HCEC 1CT (cell line): ENCODE measurements at places on chromosomes 16 and 17.
A peak's percentile ranks its signal among the peaks of the same experiment; 100 is the strongest.

DNA sequence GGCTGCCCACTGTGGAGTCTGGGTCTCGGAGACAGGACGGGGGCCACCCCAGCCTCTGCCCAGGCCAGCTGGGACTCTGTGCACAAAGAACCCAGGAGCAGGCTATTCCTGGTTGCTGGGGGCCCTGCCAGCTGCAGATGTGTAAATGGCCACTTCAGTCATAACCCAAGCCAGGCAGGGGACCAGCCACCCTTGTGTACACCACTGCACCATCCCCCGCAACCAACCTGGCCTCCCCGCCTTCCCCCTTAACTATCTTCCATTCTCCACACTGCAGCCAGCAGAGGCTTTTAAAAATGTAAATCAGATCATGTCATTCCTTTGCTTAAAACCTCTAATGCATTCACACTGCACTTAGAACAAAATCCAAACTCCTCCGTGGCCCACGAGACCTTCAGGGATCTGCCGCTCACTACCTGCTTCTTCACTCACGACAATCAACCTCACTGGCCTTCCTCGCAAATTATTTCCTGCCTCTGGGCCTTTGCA lies 28.3 kb downstream of the RTN4RL1 start:
- DNase-seq: no peak

- DNase-seq: no peak
Measured at GRCh38 chr16:88384222-88385111, 1.7 kb downstream of the ZNF469 start.

DNA sequence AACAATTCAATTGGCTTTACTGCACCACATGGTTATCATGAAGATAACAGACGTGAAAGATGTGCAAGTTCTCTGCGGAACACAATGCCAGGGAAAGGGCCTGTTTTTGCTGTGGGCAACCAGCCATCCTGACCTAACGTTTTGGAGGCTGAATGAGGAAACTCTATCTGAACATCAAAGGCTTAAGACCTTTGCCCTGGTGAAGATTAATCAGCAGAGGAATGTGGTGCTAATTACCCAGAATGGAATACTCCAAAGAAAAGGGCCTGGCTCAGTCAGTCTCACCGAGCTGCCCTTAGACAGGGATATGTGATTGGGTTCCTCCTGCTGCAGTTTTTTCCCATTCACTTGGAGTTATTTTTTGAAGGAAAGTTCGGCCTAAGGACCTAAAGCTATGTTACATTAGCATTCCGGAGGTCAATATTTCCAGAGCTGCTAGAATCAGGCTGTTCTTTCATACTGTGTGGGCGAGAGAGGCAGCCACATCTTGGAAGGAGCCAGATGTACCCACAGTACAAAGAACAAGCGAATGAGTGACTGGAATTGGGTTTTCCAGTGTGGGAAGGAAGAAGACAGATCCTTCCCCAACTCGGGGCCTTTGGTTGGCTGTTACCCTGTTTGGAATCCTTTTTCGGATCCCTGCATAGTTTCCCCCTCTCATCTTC lies 15.5 kb downstream of the ASIC2 start:
- DNase-seq: no peak

- DNase-seq: no peak
Measured at GRCh38 chr16:87964049-87964659, 12.9 kb downstream of the BANP start.

GRCh38 chr17:2690165-2691068 lies 21.1 kb downstream of the CLUH start:
- DNase-seq: no peak

GRCh38 chr17:32899236-32900013 lies 22.5 kb upstream of the MYO1D start:
- DNase-seq: no peak

- DNase-seq: no peak
Measured at GRCh38 chr16:47019568-47019967, 46.1 kb upstream of the DNAJA2 start.

- no peak for DNase-seq
Measured at GRCh38 chr17:975371-975915, 4.1 kb downstream of the NXN start.

GRCh38 chr16:3646348-3646920 lies 8.1 kb upstream of the DNASE1 start:
- no peak for DNase-seq

- DNase-seq: no peak
Measured at GRCh38 chr16:85594978-85595661, 18.0 kb upstream of the GSE1 start.

DNA sequence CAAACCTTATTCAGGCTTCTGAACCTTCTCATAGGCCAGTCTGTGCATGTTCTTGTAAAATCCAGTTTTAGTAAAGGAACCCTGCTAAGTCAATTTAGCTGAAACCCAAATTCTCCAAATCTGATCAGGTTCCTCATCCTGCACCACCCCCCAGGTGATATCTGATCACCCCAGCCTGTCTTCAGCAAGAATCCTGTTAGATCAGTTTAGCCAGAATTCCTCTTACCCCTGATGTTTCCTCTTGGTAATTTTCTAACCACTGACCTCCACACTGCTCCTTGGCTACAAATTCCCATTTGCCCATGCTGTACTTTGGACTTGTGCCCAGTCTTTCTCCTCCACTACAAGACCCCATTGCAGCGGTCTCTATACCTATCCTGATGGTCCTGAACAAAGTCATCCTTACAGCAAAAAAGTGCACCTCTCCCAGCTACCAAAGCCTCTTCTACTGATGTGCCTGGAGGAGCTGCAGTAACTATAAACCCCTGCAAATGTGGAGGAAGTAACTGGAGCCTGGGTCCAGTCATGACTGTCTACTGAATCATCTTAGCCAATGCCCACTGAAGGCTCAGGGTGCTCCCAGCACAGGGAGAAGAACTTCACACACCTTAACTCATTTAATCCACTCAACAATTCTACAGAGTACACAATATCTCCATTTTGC lies 23.8 kb downstream of the TEX14 start:
- DNase-seq: peak; percentile 54

- no peak for DNase-seq
Measured at GRCh38 chr17:79415909-79416308, 194.9 kb downstream of the RBFOX3 start.

DNA sequence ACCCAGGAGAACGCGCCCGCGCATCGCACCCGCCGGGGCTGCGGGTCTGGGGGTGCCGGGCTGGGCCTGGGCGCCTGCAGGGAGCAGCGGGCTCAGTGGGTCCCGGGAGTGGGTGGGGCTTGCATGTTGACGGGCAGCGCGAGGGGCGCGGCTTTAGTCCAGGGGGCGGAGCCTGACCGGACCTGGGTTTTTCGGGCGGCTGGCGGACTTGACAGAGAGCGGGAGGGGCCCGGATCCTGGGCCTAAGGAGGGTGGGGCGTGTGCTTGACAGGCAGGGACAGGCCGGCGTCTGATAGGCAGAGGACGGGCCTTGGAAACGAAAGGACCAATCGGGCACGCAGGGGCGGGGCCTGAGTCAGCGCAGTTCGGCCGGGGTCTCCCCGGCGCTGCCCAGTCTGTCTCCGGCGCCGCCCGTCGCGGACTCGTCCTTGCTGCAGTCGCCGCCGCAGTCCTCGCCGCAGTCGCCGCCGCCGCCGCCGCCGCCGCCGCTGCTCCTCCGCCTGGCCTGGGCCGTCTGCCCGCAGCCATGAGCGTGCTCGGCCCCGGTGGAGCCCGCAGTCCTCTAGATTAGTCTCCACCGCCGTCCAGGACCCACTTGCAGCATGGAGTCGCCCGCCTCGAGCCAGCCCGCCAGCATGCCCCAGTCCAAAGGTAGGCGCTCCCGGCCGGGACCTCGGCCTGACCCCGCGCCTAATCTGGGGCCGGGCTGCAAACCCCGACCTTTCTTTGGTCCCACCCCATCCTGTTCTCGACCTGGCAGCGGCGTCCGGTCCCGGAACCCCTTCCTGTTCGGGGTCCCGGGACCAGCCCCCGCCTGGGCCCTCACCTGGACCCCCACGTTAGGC lies at the start of gene MAP2K3:
TSS of gene MAP2K3 (plus strand) at position 393 of the 845 bp plus-strand sequence. CDS start at position 603, 210 bp downstream.
- DNase-seq: peak; percentile 99

DNA sequence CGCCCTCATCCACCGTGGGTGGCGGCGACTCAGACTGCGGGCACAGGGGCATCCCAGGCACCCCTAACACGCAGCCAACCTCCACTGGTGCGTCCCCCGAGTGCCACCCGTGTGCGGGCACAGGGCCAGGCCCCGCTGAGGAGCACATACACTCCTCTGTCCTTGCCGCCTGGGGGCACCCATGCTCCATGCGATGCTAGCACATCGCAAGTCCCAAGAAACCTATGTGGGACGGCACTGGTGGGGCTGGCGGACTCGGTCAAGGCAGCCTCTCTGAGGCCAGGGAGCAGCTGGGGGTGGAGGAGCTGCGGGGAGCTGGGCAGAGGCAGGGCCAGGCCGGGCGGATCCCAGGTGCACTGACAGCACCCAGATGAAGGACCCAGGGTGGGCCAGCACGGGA lies 4.0 kb downstream of the ZNF598 start:
- DNase-seq: no peak

DNA sequence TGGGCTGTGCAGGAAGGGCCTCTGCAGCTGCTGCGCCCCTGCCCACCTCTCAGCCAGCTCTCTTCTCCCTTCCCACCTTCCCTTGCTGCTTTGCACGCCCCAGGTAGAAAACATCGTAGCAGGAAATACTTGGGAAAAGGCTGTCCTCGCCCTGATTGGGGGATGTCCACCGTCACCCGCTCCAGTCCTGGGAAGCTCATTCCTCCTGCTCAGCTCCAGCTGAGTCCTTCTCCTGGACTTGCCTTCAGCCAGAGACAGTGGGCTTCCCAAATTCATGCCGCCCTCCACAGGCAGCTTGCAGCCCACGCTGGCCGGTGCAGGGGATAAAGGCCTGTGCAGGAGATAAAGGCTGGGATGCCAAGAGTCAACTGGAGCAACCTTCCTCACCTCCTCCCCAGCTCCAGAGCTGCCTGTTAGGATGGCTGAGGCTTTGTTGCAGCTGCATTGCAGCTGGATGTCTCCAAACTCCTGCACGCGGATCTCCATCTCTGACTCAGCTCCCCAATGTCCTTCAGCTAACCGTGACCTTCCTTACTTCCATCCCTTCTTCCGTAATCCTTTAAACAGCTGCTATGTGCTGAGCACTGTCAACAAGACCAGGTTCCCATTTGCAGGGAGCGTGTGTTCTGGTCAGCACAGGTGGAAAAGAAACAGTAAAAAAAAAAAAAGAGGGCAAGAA lies 402.0 kb upstream of the TNRC6C start:
- DNase-seq: no peak

- no peak for DNase-seq
Measured at GRCh38 chr16:651844-652243, 2.7 kb downstream of the WDR90 start.

GRCh38 chr17:77288115-77288619 lies 147.4 kb downstream of the SEC14L1 start:
- DNase-seq: no peak

- DNase-seq: peak; percentile 82
Measured at GRCh38 chr16:82037666-82038065, 2.6 kb downstream of the HSD17B2 start.

DNA sequence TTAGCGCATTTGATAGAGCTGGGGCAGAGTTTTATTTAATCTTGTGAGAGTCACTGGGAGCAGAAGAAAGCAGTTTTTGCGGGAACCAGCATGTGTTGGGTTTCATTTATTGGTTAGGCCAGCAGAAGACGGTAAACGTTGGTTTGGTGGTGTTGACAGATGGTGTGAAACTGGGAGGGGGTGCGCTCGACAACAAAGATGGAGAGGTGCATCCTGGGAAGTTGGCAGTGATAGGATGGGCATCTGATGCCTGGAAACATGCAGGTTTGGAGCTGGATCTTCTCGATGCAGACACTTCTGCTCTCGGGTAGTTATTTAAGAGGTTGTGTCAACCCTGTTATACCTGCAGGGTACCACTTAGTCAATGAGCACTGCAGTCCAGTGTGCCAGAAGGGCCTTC lies 24.9 kb upstream of the CLEC18A start:
- DNase-seq: no peak

DNA sequence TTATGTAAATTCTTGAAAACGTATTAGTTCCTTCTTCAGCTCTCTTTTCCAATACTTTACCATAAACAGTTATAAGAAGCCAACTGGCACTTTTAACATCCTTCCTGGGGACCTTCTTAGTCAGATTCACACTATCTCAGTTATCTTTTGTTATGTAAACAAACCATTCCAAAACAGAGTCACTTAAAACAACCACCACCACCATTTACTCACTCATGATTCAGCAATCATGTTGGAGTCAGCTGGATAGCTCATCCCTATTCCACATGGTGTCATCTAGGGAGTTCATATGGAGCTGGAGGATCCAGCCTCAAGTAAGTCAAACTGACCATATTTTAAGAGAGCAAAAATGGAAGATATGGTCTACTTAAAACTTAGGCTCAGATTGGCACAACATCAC lies 240.3 kb upstream of the IRX3 start:
- no peak for DNase-seq

DNA sequence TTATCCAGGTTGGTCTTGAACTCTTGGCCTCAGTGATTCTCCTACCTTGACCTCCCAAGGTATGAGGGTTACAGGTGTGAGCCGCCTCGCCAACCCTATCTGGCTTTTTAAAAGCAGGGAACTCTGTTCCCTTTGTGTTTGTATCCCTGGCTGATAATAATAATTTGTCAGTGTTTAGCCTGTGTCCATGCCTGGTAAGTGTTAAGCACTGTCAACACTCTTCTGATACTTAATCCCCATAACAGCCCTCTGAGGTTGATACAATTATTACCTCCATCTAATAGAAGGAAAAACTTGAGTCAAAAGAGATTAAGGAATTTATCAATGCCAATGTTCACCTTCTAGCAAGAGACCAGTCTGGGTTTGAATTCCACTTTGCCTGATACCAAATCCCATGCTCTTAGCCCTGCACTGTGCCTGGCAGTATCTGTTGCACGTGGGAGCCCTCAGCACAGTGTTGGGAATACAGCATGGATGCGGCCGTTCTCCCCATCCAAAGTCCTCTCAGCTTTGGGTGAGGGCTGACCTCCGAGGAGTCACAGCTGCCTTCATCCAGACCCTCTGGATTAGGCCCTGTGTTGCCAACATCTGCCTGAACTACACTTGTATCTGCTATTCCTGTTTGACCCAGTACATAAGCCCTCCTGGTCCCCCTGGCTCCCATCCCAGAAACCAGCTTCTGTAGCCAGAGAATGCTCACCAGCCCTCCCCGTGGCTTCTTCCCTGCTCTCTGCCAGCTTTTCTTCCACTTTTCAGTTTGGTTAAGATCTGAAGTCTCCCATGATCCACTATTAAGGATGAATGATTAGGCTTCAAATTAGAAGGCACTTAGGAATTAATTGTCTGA lies 335.6 kb upstream of the ASIC2 start:
- DNase-seq: no peak

GRCh38 chr17:40534371-40535189 lies 30.7 kb downstream of the CCR7 start:
- DNase-seq: no peak

- no peak for DNase-seq
Measured at GRCh38 chr16:67992661-67993206, 6.5 kb downstream of the DPEP2 start.

DNA sequence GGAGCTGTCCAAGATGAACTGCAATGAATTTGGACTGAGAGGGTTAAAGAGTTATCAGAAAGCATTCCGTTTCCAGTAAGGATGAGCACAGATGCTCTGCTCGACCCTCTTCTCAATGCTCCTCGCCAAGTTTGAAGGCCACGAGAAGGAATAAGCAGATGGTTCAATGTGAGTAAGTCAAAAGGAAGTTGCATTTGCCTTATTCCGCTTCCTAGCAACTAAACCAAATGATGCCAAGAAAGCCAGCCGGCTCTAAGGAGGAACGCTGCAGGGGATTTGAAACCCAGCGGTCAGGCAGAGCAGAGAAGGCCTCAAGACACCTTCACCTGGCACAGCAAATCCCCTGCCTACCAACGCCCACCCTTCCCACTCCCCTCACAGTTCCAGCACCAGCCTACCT lies 52.1 kb upstream of the CNEP1R1 start:
- DNase-seq: no peak

GRCh38 chr17:4573669-4574068 lies 10.7 kb upstream of the SMTNL2 start:
- DNase-seq: no peak
